ENCODE measurements at places on chromosomes 16 and 17. TPM values are rescaled to one million over a fixed set of nuclear protein-coding genes. Genes with fewer than 3 reads are reported as not detected.
A peak's percentile ranks its signal among the peaks of the same experiment; 100 is the strongest.

GRCh38 chr17:59327981-59328290, 3.5 kb upstream of the YPEL2 start:
- peak; percentile 69 for DNase-seq

GRCh38 chr16:55116165-55116920, 185.7 kb downstream of the IRX5 start:
- no peak for DNase-seq

The KRT31 gene
- not detected for total RNA-seq

DNA sequence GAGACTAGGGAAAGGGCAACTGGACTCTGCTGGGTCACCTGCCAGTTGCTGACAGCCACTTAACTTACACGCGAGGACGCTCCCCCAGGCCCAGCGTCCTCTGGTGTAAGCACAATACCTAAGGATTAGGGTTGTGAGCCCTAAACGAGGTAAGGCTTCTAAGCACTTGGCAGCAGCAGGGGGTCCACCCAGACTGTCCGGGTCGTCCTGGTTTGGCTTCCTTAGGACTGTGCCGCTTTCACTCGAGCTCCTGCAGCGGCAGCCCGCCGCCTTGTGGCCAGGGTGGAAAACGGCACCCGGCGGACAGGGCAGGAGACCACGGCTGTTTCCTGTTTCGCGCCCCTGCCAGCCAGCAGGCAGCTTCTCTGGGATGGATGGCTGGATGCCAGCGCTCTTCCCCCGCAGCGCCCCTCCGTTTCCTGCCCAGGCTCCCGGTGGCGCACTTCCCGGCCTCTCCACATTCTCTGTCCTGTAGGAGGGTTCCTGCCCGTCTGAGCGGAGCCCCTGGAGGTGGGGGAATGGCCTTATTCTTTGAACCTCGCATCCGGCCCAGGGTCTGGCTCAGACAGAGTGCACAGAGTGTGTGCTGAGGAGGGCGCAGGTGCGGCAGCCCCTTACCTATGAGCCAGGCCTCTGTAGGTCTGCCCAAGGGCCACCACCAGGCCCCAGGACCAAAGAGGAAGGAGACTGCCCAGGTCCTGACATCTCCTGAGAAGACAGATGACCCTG, 47.0 kb upstream of the AMZ2 start:
- peak; percentile 85 for DNase-seq

DNA sequence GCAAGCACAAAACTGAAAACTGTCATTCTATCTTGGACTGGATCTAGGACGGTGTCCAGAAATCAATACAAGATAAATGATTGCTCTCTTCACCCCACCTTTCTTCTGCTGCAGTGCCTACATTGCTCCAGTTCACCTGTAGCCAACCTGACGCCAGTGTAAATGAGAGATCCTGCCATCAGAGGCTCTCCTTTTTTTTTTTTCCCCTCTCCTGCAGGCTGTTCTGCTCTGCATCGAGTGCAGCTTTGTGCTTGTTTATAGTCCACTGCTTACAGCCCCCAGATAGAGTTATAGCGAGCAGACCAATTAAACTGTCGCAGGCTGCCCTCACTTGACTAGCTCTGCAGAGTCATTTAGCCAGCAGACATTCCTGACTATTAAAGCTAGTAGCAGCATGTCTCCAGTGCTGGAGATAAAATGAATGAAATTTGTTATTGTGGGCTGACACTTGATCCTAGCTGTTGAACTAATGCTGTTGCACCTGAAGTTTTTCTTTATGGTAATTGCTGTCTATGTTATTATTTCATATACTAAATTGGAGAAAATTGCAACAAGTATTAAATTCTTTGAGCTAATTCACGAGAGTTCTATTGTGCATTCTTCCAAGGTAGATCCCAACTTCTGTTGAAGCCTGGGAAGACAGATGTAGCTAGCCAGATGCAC, 257.1 kb downstream of the FTO start:
- DNase-seq: no peak

DNA sequence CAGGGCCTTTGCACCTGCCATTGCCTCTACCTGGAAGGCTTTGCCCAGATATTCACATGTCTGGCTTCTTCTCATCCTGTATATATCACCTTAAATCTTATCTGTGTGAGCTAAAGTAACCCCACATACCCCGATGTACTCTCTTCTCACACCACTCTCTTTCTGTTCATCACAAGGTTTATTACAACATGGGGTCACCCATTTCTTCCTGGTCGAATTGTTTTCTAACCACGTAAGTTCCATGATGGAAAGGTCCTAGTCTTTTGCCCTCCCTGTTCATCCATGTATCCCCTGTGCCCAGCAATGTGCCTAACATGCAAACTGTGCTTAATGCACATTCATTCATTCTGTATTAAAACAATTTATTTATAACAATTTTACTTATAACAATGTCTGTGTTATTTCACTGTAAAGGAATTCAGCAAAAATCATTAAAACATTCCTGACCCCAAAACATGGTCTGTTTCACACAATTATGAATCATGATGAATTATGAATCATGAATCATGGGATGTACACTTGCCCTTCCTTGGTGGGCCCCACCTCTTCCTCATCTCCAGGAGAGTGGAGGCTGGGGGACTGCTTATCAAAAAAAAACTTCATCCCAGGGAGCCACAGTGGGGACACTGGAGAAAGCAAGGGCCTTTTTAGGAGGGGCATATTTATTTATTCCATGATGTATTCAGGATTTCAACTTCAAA, 336.4 kb downstream of the GRIN2A start:
- no peak for DNase-seq

DNA sequence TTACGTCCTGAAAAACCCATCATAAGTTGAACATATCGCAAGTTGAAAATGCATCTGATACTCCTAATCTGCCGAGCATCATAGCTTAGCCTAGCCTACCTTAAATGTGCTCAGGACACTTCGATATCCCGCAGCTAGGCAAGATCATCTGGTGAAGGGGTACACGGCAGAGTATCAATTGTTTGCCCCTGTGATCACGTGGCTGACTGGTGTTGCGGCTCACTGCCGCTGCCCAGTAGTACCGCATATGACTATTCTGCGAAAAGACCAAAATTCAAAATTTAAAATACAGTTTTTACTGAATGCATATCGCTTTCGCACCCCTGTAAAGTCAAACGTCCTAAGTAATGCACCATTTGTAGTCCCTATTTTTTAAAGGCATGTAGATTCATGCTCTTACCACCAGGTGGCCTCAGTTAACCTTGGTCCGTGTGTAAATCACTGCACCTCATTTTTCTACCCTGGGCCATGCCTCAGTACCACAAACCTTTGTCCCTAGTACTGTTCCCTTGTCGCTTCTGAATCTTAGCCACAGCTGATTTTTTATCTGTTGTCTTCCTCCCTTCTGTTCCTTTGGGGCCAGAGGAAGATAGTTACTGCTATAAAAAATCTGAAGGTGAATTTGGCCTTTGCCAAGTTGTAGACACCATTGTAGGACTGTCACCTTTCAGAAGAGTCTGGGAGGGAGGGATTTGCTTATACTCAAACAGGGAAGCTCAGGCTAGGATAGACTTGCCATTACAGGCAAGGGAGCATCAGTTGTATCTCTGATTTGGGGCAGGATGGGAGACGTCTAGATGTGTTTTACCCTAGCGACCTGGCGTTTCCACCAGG, 34.4 kb downstream of the WWP2 start:
- DNase-seq: peak; percentile 87

The AIPL1 gene
- total RNA-seq: not detected

GRCh38 chr17:81015136-81015535, 19.8 kb upstream of the BAIAP2 start:
- no peak for DNase-seq

DNA sequence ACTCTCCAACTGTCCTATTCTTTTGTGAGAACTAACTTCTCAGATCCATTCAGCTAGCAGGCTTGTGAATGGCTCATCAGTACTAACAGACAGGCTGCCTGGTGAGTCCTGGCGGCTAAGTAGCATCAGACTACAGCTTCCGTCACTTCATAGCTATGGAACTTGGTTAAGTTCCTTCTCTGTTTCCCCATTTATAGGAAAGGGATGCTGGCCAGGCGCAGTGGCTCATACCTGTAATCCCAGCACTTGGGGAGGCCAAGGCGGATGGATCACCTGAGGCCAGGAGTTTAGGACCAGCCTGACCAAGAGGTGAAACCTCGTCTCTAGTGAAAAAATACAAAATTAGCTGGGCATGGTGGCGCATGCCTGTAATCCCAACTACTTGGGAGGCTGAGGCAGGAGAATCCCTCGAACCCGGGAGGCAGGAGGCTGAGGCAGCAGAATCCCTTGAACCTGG, 49.9 kb upstream of the TANGO6 start:
- no peak for DNase-seq

The PRSS21 gene
- not detected for total RNA-seq

GRCh38 chr17:4919511-4920047, 12.5 kb upstream of the GP1BA start:
- DNase-seq: no peak
